ENCODE measurements at places on chromosomes 12 and 14. TPM values are rescaled to one million over a fixed set of nuclear protein-coding genes. Genes with fewer than 3 reads are reported as not detected.

GRCh38 chr12:57549203-57549908 is 488 bp upstream of the KIF5A start:
- no peak for DNase-seq

- DNase-seq = no peak
Measured at GRCh38 chr12:57216014-57216911, at the start of gene NXPH4. Gene NXPH4 (plus strand): TSS chr12:57216794. CDS start chr12:57216970, 176 bp downstream.

DNA sequence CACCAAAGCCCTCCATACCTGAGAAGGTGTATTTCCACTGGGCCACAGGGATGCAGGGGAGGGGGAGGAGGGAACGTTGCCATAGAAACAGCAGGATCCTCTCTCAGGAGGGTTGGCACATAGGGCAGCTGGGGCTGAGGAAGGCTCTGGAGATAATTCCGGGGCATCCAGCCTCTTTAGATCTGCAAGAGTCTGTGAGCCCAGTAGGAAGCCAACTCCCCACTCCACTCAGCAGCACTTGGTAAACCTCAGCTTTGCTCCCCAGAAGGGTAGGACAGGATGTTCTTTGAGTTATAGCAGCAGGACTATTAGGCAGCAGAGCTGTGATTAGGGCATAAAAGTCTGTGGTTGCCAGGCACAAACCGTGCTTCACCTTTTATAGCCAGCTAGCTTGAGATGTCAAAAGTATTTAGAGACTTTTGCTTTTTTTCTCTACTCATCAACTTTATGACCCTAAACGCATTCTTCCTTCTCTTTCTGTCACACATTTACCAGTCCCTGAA is 7.8 kb upstream of the PLEKHG3 start:
- DNase-seq = no peak

The LPAR5 gene
- polyA plus RNA-seq = 1.5 TPM

Measured in left lung (tissue), 14 donors.